ENCODE measurements at places on chromosomes 6 and 20.
A peak's percentile ranks its signal among the peaks of the same experiment; 100 is the strongest.

- no peak for DNase-seq
Measured at GRCh38 chr6:11033825-11034224, 10.3 kb downstream of the ELOVL2 start.

DNA sequence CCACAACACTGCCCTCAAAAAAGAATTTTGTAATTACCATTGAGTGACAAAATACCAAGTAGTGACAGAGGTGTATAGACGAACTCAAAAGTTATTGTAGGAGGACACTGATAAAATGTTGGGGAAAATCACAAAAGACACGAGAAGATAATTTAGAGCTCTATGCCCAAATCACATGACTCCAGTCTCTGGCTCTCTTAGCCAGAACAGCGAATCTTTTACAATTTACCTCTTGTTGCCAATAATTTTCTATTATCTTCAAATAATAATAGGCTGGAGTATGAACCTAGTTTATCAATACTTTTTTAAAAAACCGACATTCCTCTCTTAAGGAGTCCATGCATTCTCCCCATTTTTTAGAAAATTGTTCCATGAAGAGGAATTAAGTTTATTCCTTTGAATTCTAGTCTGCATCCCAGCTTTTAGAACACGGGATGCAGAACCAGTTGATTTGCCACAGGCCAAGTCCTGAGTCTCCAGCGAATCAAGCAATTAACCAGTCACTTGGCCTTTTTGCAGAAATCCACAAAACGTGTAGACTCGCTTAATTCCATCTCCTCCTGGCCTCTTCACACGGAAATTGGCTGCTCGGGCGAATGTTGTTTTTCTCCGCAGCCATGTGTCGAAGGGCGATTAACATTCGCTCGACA, 507 bp upstream of the RIPPLY2 start:
- DNase-seq: no peak

GRCh38 chr6:159261995-159262394, 92.8 kb downstream of the FNDC1 start:
- no peak for DNase-seq

GRCh38 chr20:11766961-11767360, 150.7 kb upstream of the BTBD3 start:
- DNase-seq: peak; percentile 32

- DNase-seq: no peak
Measured at GRCh38 chr6:106422534-106422933, 62.0 kb downstream of the CRYBG1 start.

DNA sequence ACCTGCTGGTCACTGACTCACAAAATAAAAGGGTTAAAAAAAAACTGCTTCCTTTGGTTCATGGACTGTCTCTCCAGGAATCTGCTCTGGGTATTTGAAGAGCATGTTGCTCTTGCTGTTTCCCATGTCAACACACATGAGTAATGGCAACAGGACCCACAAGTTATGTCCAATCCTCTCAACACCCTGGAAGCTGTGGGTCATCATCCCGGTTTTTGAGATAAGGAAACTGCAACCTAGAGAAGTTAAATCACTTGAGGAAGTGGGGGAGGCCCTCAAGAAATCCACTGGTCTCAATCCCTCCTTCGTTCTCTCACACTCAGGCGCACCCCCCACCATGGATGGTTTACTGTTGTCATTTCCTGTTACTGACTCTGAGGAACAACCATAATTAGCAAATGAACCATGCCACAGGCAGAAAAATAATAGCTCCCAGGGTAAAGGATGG, 12.4 kb downstream of the MAP1LC3A start:
- DNase-seq: no peak

DNA sequence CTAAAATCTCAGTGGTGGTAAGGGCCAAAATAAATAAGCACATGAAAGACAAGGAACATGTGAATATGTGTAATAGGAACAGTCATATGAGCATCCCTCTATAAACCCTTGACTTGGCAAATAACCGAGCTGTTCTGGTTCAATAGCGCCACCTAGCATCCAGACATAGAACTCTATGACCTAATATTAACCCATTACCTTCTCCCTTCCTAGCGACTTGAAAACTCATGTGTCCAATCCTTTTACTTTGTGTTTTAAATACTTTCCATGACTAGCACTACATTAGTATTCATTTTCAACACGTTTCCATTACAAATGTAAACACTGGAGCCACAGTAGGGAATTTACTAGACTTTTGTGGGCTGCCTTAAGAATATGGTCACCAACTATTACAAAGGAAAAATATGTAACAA, 279.7 kb downstream of the UST start:
- DNase-seq: peak; percentile 52

GRCh38 chr20:59006864-59007664, at the start of gene CTSZ:
TSS of gene CTSZ (minus strand) at chr20:59007254. CDS start at chr20:59007128, 126 bp downstream.
- DNase-seq: peak; percentile 44

- DNase-seq: no peak
Measured at GRCh38 chr20:25989196-25989595, 292.5 kb upstream of the ZNF337 start.

Measured in umbilical cord (tissue), 2 donors.